ELF-1 (cell line): ENCODE measurements at places on chromosomes 6 and 20.
A peak's percentile ranks its signal among the peaks of the same experiment; 100 is the strongest.

- no peak for DNase-seq
Observed at GRCh38 chr20:17642404-17643269, 39.4 kb downstream of the RRBP1 start.

GRCh38 chr20:61253264-61253639 lies 1.2 kb downstream of the CDH4 start:
- peak; percentile 32 for DNase-seq

GRCh38 chr6:17086469-17086868 lies 15.4 kb upstream of the STMND1 start:
- peak; percentile 47 for DNase-seq

GRCh38 chr20:47870475-47870874 lies 85.2 kb upstream of the SULF2 start:
- no peak for DNase-seq

- no peak for DNase-seq
Observed at GRCh38 chr6:145076115-145076841, 659.0 kb downstream of the EPM2A start.

- no peak for DNase-seq
Observed at GRCh38 chr6:35080821-35081425, 60.2 kb downstream of the TCP11 start.

- peak; percentile 43 for DNase-seq
Observed at GRCh38 chr20:26276554-26277210, 580.0 kb upstream of the ZNF337 start.

GRCh38 chr6:1636272-1636825 lies 26.6 kb downstream of the FOXC1 start:
- DNase-seq, result no peak

DNA sequence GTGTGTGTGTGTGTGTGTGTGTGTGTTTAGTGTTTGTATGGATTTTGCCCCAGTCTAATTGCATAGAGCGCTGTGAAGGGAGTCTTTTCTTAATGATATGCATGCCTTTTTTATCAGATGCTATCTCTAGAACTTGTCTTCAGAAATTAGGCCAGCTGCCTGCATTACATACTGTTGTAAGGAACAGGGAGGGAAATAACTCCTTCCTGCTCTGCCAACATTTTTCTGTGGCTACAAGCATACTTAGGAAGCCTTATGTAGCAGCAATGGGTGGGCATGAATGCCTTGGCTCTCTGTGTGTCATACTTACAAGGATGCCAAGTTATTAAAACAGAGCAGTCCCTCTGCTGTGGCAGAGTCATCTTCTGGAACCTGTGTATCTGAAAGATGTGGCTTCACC lies 8.0 kb upstream of the COL21A1 start:
- no peak for DNase-seq

DNA sequence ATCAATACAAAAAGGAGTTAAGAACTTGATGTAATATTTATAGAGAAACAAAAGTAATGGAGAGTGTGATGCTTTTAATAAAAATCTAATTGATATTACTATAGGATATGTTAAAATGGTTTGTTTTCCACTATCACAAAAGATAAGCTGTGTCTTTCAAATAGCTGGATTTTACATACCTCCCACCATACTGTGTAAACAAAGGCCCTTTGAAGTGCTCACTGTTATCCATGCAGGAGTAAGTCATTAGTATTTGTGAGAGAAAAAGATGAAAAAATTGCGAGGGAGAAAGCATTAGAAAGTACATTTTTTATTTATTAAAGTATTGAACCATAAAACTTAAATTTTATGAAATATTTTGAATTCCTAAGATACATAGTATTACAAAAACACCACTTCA lies 733.0 kb downstream of the GRIK2 start:
- DNase-seq, result no peak

DNA sequence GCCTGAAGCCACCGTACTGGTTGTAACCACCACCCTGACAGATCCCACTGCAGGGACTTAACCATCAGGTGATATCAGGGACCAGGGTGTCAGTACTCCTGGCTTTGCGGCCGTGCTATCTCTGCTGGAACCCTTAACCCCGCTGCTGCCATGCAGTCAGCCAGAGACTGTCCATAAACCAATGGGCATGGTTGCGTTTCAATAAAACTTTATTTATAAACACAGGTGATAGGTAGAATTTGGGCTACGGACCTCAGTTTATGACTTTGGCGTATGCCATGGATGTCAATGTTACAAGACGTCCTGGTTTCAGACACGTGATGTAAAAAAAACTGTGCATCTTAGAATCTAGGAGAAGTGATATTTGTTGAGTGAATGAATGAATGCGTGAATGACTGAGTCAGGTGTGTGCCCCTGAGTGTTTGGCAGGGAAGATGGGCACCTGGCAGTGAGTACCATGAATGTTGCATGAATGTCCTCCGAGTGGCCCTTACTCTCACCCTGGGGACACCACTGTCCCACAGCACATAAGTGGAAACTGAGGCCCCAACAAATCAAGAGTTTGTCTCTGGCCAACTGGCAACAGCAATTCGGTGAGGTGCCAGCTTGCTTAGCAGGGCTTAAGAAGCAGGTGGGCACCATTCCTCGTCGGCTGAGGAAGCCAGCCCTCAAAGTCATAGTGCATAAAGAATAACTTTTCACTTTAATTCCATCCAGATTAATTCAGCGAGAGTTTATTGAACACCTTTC lies 64.0 kb upstream of the APCDD1L start:
- no peak for DNase-seq

DNA sequence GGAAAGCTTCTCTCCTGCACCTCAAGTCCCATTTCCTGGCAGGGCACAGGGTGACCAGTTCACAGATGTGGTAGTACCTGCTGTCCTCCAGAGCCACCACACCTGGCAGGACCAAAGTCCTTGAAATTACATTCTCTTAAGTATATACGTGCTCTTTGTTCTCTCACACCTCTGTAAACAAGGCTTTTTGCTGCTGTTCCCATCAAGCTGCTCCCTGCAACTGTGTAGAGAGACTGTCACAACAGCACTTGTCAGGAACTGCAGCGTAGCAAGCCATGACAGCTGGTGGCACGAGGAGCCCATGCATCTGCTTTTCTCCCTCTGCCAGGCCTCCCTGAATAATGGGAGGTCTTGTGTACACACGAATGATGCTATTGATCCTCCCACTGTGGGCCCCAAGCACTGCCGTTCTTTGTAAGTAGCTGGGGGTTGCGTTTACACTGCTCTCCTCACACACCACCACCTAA lies 431.8 kb downstream of the CD83 start:
- DNase-seq, result no peak

- DNase-seq, result no peak
Observed at GRCh38 chr6:117188627-117189201, 76.6 kb upstream of the VGLL2 start.

- no peak for DNase-seq
Observed at GRCh38 chr6:133062077-133062476, 179.1 kb upstream of the EYA4 start.

DNA sequence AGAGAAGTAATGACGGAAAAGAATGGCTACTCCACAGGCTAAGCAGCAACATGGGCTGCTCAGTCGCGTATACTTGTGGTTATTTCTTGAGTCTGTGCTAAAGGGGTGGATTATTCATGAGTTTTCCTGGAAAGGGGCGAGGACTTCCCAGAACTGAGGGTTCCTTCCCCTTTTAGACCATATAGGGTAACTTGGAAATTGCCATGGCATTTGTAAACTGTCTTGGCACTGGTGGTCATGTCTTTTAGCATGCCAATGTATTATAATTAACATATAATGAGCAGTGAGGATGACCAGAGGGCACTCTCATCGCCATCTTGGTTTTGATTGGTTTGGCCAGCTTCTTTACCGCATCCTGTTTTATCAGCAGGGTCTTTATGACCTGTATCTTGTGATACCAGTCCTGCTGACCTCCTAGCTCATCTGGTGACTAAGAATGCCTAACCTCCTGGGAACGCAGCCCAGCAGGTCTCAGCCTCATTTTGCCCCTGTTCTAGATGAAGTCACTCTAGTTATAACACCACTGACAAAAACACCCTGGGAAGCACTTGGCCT lies 11.4 kb downstream of the LBP start:
- no peak for DNase-seq

- DNase-seq, result peak; percentile 76
Observed at GRCh38 chr6:156557251-156557910, 219.8 kb upstream of the ARID1B start.

- no peak for DNase-seq
Observed at GRCh38 chr6:153804755-153805330, 234.2 kb upstream of the OPRM1 start.

DNA sequence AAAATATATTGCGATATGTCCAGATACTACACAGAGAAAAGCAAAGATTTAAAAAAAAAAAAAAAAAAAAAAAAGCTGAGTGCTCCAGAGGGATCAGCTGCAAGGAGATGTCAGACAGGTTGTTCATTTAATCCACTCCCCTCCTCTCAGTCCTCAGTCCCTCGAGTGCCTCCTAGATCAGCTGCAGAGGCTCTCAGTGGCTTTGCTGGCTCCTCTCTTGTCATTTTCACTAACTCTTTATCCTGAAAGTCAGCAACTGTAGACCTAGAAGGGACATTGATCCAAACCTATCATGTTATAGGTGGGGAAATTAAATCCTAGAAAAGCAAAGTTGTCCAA lies 61.6 kb downstream of the KIAA0319 start:
- DNase-seq, result no peak

DNA sequence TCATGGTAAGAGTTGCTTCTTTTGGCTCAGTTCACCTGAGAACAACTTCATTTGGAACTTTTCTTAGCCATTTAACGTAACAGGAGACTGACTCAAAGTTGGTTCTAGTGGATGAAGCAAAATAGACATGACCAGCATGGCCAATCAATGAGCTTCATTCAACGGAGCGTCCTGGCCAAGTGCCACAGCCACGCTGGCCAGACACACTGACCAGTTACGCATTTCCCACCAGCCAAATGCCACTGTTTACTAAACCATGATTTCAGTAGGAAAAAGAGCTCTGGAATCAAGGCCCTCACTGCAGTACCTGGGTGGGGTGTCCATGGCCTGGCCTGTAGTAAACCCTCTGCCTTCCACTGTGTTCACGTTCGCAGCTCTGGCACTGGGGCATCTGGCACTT lies 80.4 kb downstream of the POPDC3 start:
- no peak for DNase-seq

DNA sequence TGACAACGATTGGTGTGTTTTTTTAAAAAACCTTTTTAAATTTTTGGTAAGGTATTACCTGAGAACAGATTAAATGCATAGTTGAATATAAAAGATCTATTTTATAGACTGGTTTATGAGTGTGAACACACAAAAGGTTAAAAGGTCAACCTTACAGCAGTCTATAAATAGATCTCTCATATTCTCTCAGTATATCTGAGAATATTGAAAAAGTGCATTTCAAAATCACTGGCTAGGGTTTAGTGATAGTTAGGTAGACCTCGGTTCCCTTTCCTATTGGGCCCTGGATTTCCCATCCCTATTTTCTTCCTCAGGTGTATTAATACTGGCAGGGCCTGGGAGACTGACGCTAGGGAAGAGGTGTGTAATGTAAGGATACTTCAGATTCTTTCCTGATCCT lies 723 bp upstream of the ZNF451 start:
- DNase-seq, result no peak

- DNase-seq, result no peak
Observed at GRCh38 chr6:134830940-134831339, 119.0 kb downstream of the ALDH8A1 start.

GRCh38 chr20:56691325-56691998 lies 62.4 kb downstream of the TFAP2C start:
- DNase-seq, result no peak

- no peak for DNase-seq
Observed at GRCh38 chr20:11210611-11211010, 536.8 kb upstream of the JAG1 start.

- no peak for DNase-seq
Observed at GRCh38 chr6:149895833-149896271, 2.1 kb downstream of the RAET1E start.

- DNase-seq, result peak; percentile 82
Observed at GRCh38 chr6:104940238-104940892, 16.5 kb upstream of the LIN28B start.

GRCh38 chr20:63091901-63092659 lies 85.3 kb upstream of the BHLHE23 start:
- no peak for DNase-seq

GRCh38 chr6:140758169-140758877 lies 1374.4 kb upstream of the GJE1 start:
- DNase-seq, result no peak

- DNase-seq, result no peak
Observed at GRCh38 chr6:34236131-34236442, 586 bp upstream of the HMGA1 start.

- peak; percentile 72 for DNase-seq
Observed at GRCh38 chr20:51562332-51563173, 20.0 kb upstream of the NFATC2 start.

- no peak for DNase-seq
Observed at GRCh38 chr20:23684261-23684660, 4.6 kb downstream of the CST4 start.

DNA sequence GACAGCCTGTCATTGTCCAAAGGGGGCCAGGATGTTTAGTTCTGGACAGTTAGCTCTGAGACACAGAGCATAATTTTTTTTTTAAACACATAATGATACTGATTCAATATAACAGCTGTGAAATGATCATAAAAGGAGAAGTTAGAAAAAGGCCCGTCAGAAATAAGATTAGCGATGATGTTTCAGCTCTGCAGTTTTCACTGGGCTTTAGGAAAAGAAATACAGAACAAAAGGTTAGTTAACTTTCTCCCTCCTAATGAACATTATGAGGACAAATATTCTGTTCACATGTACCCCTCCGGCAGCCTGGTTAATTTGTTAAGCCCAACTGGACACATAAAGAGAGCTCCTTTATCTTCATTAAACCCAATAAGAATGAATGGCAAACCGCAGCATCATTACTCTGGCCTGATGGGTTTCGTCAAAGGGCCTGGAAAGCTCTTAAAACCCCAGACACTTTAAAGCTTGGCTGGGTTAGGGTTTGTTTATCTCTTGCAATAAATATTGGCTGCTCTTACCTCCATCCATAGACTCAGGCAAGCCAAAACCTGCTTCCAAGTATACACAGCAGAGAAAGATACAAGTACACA lies 394.6 kb downstream of the KIF16B start:
- DNase-seq, result no peak

- DNase-seq, result no peak
Observed at GRCh38 chr20:1987826-1988225, 6.0 kb downstream of the PDYN start.

- DNase-seq, result peak; percentile 39
Observed at GRCh38 chr6:2917065-2917464, 14.0 kb upstream of the SERPINB9 start.

GRCh38 chr6:27096834-27097511 lies 150.5 kb upstream of the PRSS16 start:
- peak; percentile 66 for DNase-seq

DNA sequence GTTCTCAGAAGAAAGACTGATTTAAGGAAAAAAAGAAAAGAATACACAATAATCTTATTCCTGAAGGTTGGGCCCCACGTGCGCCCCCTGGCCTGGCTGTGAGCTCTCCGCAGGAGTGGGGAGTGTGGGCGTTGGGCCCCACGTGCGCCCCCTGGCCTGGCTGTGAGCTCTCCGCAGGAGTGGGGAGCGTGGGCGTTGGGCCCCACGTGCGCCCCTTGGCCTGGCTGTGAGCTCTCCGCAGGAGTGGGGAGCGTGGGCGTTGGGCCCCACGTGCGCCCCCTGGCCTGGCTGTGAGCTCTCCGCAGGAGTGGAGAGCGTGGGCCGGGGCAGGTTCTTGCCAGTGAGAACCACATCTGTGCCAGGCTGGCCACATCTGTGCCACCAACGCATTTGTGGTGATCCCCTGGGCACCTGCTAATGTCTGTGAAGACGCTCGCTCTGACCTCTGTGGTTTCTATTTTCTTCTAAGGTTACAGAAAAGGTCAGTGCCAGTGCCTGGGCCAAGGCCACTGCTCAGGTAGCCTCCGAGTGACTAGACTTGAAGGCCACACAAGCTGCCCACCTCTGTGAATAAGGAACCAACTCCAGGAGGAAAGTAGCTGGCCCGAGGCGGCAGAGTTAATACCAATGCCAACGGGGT lies 41.0 kb downstream of the WDR27 start:
- no peak for DNase-seq
